Suppressor macrophage treated with lipopolysaccharide for 4 hours (primary cell): ENCODE measurements at places on chromosomes 4 and X.

DNA sequence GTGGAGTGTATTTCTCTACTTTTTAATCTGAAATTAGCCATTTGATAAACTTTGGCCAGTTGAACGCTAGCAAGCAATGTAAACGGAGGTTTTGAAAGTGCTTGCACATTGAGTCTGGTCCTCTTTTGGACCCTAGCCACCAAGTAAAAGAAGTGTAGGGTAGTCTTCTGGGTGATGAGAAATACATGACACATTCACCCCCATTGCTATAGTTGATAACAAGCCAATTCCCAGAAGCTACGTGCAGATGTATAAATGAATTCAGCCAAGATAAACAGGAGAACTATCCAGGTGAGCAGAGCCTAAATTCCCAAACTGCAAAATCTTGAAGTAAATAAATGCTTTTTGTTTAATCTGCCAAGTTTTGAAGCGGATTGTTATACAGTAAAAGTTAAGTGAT, 965.4 kb upstream of the GRIA3 start:
- DNase-seq = no peak

- DNase-seq = no peak
Measured at GRCh38 chr4:48175806-48176205, 41.8 kb upstream of the TXK start.

- no peak for DNase-seq
Measured at GRCh38 chr4:4455210-4455865, 68.4 kb downstream of the NSG1 start.

GRCh38 chr4:72975488-72975784, 94.1 kb downstream of the COX18 start:
- no peak for DNase-seq

DNA sequence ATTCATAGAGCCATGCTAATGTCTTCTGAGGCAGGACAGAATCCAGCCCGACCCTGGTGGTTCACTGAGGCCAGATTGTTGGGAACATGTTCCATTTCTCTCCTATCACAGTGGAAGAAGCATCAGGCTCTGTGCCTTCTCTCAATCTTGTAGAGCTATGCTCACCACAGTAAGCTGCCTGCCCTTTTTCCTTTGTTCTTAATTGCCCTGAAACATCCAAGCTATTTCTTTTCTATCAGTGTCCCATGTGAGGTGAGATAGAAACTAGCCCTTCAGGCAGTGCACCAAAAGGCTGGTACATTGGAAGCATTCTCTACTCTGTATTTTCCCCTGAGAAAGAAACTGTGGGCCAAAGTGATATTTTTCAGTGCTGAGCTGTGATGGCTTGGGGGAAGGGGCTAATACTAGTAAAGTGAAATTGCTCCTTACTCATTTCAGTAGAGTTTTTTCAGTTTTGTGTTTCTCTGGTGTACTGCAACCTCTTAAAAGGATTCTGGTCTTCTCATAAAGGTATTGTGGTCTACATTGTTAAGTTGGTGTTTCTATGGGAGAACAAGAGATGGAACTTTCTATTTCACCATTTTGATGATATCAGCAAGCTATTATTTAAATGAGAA, 611.2 kb downstream of the RPA4 start:
- no peak for DNase-seq

DNA sequence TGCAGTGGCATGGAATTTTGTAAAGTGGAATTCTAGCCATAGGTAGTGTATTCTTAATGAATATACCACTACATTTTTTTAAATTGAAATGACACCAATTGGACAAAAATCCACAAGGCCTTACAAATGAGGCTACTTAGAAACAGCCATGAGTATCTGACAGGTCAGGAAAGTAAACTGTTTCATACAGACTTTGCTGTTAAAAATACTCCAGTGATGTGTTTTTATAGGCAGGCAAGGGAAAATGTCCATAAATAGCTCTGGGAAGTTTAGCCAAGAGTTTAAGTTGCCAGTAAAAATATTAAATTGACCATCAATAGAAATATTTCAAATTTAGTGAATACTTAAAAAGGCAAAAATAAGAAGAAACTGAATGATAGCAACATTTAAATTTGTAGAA, 41.8 kb upstream of the PDLIM5 start:
- no peak for DNase-seq

DNA sequence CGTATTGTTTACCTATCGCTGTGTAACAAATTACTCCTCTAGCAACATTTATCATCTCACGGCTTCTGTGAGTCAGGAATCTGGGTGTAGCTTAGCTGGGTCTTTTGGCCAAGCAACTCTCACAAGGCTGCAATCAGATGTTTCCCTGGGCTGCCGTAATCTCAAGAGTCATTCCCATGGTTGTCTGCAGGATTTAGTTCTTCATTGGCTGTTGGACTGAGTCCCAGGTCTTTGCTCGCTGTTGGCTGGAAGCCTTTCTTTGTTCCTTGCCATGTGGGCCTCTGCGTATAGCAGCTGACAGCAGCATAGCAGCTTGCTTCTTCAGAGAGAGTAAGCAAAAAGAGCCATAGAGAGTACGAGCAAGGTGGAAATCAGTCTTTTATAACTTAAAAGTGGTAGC, 16.8 kb downstream of the POLR2B start:
- DNase-seq = no peak

- DNase-seq = no peak
Measured at GRCh38 chr4:25213347-25213979, 20.4 kb upstream of the PI4K2B start.

GRCh38 chrX:136080766-136081165, 66.6 kb upstream of the FHL1 start:
- DNase-seq = no peak

- no peak for DNase-seq
Measured at GRCh38 chr4:179751669-179752068, 2309.4 kb upstream of the AGA start.

DNA sequence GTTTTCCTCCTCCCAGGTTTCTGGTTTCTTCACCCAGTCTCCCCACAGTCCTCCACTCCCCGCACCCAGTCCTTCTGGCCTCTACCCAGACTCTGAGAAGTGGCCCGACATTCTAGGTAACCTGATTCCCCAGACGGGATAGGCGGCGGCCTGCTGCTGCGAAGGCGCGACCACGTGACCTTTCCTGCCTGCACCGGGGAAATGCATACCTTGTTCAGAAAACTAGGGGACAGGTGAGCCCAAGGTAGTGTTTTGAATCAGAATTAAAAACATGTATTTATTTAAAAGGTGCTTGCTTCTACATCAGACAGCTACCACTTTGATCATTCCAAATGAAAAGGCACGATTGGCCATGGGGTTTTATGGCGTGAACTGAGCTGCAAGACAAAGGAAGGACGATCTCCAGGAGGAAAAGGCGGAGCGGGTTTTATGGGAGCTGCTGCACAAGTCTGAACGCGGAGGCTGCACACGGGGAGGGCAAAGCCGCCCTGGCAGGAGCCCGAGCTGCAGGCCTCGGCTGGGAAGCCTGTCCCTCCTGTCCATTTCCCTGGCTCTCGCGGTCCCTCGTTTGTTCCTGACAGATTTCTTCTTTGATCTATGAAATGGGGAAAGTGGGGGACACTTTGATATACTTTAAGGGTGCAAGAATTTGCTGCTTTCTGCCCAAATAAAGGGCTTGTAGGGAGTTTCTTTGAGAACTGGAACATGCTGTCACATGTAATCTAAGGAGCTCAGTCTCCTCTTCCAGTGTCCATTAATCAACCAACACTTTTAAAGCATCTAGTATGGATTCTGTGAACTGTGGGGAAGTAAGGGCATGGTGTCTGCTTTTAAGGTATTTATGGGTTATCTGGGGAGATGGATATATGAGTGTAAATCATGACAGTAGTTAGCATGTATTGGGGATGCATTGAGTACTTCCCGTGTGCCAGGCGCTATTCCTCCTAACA, 150.9 kb downstream of the SPRY1 start:
- DNase-seq = no peak

GRCh38 chrX:108399418-108400165, 38.6 kb downstream of the COL4A6 start:
- no peak for DNase-seq

DNA sequence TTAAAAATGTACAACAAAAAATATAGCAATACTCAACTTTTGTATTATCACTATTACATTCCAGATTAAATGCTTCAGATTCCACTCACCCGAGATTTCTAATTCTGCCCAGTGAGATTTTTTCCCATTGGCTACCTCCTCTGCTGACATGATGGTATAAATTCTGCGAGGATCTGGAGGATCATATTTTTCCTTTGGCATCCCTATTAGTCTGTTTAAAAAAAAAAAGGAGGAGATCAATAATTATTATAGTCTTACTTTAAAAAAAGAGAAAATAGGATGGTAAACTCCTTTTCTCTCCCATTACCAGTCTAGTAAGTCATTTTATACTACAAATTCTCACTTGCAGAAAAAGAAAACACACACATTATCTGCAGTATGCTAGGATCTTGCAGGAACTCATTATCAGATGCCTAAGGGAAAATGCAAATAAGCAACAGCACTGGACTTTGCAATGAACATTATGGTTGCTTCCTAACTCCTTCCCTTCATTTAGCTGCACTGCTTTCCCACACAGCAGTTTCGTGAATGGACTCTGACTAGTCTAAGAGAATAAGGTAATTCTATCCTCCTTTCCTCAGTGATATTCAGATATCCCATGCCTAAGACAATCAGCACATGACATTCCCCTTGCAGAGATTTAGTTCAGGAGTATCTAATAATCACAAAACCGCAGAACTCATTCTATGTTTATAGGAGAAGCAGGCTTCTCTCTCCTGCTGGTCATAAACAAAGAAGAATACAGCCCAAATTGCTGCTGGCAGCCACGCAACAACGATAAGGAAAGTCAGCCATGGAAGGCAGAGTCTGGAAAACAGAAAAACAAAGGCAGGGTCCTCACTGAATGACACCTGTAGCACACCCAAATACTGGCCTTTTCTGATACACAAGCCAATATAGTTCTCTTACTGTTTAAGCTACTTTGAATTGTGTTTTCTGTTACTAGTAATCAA, 42.7 kb downstream of the CNOT6L start:
- no peak for DNase-seq

GRCh38 chr4:5399790-5400421, 308.5 kb downstream of the EVC2 start:
- peak; percentile 3 for DNase-seq

GRCh38 chr4:138190452-138190858, 51.7 kb downstream of the SLC7A11 start:
- peak; percentile 86 for DNase-seq

- no peak for DNase-seq
Measured at GRCh38 chr4:1479454-1479853, 73.2 kb upstream of the NKX1-1 start.

GRCh38 chrX:56284269-56284668, 52.1 kb downstream of the KLF8 start:
- no peak for DNase-seq

GRCh38 chr4:124573056-124573455, 139.5 kb downstream of the ANKRD50 start:
- no peak for DNase-seq

GRCh38 chrX:38055170-38055847, 49.0 kb downstream of the SYTL5 start:
- DNase-seq = no peak

DNA sequence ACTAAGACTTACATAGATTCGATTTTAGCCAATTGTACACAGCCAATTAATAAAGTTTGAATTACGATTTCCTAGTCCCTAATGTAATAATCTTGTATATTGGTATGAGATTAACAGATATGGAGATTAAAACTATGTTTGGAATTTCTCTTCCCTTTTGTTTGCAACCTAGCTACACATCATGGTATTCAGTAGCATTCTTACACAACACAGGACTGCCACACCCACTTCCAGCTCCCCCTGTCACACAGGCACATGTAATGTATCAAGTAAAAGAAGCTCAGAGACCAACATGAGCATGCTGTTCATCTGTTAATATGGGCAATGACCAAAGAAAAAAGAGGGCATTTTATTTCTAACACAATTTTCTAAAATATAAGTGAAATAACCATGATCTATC, 12.8 kb downstream of the SLC6A14 start:
- DNase-seq = no peak

DNA sequence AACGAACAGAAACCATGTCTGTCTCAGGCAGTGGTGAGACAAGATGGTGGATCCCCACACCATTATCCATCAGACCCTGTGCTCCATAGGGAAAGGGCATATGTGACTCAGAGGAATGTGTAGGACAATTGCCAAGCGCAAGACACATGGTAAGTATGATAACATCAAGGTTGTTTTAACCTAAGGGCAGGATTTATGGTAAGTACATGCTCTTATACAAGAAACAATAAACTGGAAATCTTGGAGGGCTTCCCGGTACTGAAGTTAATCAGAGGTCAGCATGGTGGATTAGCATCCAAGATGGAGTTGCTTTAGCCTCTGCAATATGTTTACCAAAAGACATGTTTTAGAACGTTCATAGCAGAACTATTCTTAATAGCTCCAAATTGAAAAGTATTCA, 355.0 kb downstream of the PPP1R2C start:
- DNase-seq = no peak

GRCh38 chr4:13348216-13348615, 135.9 kb downstream of the RAB28 start:
- no peak for DNase-seq

GRCh38 chrX:10847333-10847732, 226.9 kb upstream of the MID1 start:
- no peak for DNase-seq

DNA sequence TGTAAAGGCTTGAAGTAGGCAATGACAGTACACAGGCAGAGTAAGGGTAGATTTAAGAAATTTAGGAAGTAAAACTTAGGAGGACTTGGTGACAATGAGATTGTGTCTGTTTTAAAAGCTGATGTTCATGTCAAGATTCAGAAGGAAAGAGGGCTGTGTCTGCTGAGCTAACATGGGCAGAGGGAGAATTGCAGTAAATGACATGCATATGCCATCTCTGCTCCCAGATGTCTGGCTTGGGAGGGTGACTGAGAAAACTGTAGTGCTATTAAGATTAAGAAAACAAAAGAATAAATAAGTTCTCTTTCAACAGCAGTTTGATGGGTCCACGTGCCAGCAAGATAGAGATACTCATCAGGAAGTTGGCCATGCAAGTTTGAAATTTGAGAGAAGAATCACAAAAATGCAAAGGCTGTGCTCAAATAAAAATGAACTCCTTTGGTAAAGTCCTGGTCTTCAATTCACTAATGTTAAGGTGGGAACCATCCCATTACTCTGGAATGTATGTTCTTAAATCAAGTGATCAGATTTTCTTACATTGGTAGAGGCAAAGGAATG, 7.2 kb downstream of the NFXL1 start:
- DNase-seq = no peak

- DNase-seq = no peak
Measured at GRCh38 chr4:189143263-189143952, 797.3 kb upstream of the FRG1 start.

GRCh38 chr4:14827111-14827510, 175.2 kb upstream of the CPEB2 start:
- DNase-seq = no peak

- no peak for DNase-seq
Measured at GRCh38 chr4:88396681-88397080, 18.0 kb downstream of the HERC6 start.

GRCh38 chrX:21487832-21488231, 113.6 kb downstream of the CNKSR2 start:
- DNase-seq = no peak

- no peak for DNase-seq
Measured at GRCh38 chr4:8507196-8507570, 66.6 kb downstream of the TRMT44 start.

GRCh38 chrX:116239944-116240840, 69.6 kb downstream of the AGTR2 start:
- DNase-seq = no peak
